Thoracic aorta (tissue), 2 donors: ENCODE measurements at places on chromosomes 2 and 18. TPM values are rescaled to one million over a fixed set of nuclear protein-coding genes. Genes with fewer than 3 reads are reported as not detected.

DNA sequence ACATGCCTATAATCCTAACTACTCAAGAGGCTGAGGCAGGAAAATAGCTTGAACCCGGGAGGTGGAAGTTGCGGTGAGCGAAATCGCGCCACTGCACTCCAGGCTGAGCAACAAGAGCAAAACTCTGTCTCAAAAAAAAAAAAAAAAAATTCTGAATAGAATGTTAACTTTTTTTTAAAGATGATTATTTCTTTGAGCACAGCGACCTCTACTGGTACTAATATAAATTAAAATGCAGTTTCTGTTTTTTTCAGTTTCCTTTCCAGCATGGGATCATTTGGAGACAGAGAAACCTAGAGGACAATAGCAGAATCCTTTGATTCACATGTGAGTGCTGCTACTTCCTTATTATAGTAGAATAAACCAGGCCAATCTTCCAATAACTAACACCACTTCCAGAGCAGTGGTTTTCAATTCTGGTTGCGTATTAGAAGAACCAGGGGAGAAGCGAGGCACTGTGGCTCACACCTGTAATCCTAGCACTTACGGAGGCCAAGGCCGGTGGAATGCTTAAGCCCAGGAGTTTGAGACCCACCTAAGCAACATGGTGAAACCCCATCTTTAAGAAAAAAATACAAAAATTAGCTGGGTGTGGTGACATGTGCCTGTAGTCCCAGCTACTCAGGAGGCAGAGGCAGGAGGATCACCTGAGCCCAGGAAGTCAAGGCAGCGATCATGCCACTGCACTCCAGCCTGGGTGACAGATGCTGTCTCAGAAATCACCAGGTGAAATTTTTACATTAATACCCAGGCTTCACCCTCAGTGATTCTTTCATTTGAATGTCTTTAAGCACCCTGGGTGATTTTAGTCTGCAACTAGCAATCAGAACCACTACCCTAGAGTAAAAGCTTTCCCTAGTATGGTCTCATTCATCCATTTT is 10.1 kb downstream of the SRSF7 start:
- DNase-seq: no peak

DNA sequence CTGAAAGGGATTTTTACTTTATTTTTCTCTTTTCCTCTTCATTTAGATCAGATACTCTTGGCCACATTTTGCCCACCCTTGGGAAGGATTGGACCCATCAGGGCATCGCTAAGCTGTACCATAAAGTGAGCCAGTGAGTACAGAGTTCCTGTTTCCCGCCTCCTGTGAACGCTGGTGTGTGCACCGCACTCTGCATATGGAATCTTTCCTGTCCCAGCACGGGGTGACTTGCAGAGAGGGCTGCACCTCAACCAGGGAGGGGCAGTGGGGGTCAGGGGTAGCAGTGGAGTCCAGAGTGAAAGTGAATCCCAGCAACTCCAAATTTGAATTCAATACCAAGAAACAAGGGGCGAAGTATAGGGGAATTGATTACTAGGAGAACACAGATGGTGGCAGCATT is 58.6 kb downstream of the LPIN1 start:
- DNase-seq: no peak

GRCh38 chr2:119481501-119482455 is 42.5 kb downstream of the SCTR start:
- DNase-seq: no peak

DNA sequence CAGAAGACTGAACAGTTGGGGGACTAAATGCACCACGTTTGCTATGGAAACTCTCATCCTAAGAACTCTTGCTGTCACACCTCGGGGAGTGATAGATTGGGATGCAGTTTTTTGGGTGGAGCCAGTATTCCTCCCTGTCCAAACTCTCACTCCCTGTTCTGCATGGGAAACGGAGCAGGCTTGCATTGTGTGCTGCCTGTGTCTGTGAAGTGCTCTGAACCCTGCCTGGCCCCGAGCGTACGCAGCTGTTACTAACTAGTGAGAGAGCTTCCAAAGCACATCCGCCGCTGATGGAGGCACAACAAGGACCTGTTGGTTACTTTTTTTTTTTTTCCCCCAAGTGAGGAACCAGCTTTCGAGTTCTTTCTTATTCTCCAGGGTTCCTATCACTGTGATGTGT is 195.5 kb downstream of the ANAPC1 start:
- no peak for DNase-seq

CCDC88A gene
- total RNA-seq: 50.0 TPM

TWIST2 gene
- total RNA-seq: 62.1 TPM

ANKRD29 gene
- total RNA-seq: 5.6 TPM

DNA sequence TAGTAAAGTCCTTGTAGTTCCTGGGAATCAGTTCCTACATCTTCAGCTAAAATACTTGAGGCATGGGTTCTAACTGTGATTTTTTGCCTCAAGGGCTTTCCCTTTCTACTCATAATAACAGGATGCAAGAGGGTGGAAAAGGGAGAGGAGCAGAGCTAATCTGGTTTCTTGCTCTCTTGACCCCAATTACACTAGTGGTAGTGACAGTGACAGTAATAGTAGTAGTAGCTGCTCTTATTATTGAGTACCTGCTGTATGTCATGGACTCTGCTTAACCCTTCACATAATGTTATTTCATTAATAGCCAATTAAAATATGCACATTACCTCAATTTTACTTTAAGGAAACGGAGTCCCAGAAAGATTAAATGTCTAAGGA is 214.8 kb upstream of the HNRNPA3 start:
- no peak for DNase-seq

DNA sequence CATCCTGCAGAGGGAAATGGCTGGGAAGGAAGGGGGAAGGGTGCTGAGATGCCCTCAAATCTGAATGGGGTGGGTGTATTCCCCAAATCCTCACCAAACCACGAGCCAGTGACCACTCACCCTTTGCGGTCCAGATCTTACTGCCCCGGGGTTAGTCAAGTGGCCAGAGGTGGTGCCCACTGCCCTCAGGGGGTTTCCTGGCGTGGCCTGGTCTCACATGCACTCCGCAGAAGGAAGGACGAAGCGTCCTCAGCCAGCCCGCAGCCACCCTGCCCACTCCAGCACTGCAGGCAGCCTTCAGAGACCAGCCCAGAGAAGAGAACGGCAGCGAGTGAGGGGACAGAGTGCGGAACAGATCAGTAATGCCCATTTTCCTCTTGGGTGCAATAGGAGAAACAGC is 50.4 kb downstream of the IL1RL2 start:
- no peak for DNase-seq
